Kasumi-1 (cell line): ENCODE measurements at places on chromosomes 2 and 18.

- DNase-seq = peak; percentile 30
Observed at GRCh38 chr18:5546660-5547059, 2.9 kb upstream of the EPB41L3 start.

DNA sequence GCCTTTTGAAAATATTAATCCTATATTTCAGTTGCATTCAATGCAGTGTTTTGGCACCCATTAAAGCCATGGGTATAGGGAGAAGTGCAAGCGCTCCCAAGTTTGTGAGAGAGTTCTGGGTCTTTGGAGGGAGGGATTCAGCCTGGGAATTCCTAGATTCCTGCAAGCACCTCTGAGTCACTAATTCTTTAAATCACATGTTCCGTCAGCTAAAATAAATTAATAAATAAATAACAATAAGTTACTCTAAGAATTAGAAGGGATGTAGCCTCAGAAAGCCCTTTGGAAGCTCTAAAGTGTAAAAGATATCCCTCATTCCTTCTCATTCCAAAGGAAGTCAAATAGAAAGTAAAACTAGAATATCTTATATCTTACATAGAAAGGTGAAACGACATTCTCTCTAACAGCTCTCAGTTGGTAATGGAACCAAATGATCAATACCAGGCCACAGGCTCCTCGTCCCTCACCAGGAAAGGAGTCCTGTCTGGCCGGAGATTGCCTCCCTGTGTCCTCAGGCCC lies 222.4 kb upstream of the RBBP8 start:
- DNase-seq = no peak

DNA sequence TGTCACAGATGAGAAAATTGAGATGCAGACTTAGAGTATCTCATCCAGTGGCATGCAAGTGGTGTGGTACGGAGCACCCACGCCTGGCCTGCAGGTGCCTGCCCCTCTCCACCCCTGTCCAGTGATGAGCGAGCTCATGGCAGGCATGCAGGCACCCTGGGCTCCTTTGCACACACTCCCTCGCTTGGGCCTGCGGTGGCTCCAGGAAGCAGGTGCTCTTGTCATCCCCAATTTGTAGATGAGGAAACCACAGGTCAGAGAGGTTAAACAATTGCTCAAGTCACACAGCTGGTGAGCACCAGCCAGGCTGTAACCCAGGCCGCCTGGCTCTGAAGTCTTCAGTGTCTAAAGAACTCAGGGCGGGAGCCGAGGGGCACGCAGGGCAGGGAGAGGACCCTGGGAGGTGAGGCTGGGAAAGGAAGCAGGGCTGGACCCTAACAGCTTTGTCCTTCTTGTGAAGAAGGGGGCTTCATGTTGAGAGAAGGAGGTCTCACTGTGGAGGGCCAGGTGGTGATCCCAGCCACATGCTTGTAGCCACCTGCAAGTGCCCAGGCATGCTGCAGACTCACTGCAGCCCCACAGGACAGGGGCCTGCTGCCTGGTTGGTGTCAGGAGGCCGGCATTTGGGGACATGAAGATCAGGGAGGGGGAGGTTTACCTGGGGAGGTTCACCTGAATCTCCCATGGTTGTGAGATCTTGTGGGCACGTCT lies 166.2 kb downstream of the SH3RF3 start:
- DNase-seq = peak; percentile 37

GRCh38 chr2:113875135-113875534 lies 14.8 kb upstream of the ACTR3 start:
- DNase-seq = no peak

GRCh38 chr2:69693775-69694450 lies 48.0 kb upstream of the ANXA4 start:
- DNase-seq = no peak

DNA sequence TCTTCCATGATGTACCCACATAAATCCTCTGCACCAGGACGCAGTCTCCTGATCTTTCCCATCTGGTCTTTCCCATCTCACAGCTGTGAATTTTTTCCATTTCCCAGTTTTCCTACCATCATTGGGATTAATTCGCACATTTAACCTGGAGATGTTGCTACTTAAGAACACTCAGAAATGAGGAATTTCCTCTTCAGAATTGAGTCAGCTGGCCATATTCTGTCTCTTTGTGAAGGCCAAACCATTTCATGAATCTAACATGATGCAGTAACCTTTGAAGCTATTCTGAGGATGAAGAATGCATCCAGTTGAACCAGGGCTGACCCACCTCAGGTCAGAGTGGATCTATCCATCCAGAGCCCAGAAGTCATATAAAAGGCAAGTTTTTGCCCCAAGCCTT lies 326.8 kb downstream of the SETBP1 start:
- no peak for DNase-seq

GRCh38 chr2:42962508-42962953 lies 170.1 kb upstream of the HAAO start:
- DNase-seq = peak; percentile 55

- no peak for DNase-seq
Observed at GRCh38 chr2:108630567-108631405, 88.5 kb upstream of the RANBP2 start.

GRCh38 chr2:54550547-54550946 lies 94.4 kb downstream of the SPTBN1 start:
- DNase-seq = no peak

DNA sequence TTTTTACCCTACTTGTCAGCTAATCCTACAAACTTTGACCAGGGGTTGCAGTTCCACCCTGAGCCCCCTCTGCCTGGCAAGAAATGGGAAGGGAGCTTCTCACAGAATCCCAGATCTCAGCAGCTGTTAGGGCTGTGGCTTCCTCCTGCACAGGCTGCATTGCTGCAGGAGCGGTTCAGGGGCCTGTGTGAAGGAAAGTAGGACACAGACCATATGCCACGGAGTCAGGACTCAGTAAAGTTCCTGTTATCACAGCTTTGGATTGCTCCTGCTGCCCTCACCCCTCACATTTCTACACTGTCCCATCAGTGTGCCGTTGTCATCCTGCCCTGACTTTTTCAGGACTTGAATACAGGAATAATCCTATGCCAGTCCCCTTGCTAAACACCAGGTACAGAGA lies 62.8 kb upstream of the SP3 start:
- DNase-seq = peak; percentile 80
